CD4-positive, alpha-beta T cell (primary cell): ENCODE measurements at places on chromosomes 7 and 10.
A peak's percentile ranks its signal among the peaks of the same experiment; 100 is the strongest.

DNA sequence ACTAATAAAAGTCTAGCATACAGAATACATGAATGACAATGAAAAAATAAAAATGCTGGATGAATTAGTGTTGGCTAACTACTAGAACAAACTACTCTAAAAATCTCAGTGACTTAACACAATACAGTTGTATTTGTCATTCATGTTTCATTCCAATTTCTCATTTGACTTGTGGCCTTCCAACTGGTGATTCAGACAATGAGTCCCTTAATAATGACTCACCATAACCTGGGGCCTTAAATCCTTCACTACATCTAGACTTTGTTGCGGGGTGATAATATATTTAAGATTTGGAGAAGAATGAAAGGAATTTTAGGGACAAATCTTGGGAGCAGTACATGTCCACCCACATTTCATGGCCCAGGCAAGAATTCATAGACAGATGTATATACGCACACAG lies 90.5 kb upstream of the POM121L12 start:
- DNase-seq = no peak

DNA sequence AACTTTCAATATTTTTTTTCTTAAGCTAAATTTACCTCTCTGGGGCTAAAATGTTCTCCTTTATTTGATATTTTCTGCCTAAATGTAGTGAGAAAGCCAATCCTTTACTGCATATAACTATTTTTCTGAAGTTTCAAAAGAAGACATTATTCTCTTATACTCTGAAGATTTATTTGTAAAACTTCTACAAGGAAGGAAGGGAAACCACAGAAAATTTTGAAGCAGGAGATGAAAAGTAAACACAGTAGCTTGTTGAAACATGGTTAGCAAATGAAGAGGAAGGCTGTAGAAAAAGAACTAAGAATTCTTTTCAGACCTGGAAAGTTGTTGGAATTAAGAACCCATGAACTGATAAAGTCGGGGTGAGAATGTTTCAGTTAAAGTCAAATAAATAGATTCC lies 330.3 kb downstream of the HGF start:
- DNase-seq = no peak

- no peak for DNase-seq
Measured at GRCh38 chr7:7745966-7746365, 27.6 kb upstream of the RPA3 start.

DNA sequence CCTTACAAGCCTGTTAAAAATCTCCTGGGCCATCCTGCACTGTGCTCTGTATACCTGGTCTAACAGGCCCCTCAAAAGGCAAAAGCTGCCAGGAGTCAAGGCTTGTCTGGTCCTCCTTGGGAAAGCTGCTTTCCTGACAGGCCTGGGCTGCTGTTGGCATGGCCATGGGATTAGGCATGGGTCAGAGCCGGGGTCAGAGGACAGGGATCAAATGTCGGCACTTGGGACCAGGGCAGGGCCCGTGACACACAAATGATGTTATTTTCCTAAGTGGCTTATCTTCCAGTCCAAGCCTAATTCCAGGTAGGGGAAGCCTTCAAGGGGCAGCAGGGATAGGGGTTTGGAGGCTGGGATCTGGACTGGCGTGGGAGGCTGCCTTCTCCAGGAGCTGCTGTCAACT lies 191.5 kb upstream of the GPR26 start:
- DNase-seq = no peak

GRCh38 chr7:4297918-4298219 lies 384.2 kb upstream of the FOXK1 start:
- DNase-seq = no peak

DNA sequence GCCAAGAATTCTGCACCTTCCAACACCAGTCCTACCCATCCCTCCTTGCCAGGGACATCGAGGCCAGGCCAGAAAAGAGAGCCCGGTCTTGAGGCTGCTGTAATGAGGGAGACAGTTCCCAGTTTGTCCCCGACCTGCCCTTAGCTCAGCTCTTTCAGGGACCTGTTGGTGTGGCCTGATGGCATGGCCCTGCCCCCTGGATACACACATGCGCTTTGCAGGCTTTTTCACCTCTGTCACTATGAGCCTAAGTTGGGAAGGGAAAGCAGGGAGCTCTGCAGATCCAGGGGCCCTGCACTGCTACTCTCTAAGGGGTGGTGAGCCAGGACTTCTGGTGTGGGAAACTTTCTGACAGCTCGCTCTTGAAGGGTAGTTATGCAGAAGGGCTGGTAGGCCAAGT lies 2.1 kb downstream of the SCD start:
- no peak for DNase-seq

- DNase-seq = no peak
Measured at GRCh38 chr7:124796771-124797170, 31.2 kb upstream of the GPR37 start.

- DNase-seq = peak; percentile 61
Measured at GRCh38 chr7:30548845-30549244, 44.2 kb upstream of the GGCT start.

GRCh38 chr10:124590216-124591122 lies 128.8 kb downstream of the LHPP start:
- DNase-seq = no peak

DNA sequence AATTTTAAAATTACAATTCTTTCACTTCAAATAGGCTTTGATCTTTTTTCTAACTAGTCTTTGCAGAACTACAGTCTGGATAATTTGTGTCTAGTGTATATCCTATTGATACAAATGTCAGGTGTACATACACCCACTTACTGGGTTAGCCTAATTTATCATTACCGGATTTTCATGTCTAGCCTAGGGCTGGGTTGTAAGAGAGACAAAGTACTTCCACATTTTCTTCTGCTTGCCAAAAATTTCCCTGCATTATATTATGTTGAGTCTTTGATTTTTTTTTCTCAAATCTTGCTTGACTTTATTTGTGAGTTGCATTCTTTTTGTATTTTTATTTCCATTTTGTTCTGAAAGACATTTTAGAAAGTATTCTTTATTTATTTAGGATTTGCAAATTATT lies 284.8 kb upstream of the FZD8 start:
- DNase-seq = no peak

- DNase-seq = no peak
Measured at GRCh38 chr7:69108097-69108496, 490.2 kb upstream of the AUTS2 start.

GRCh38 chr10:60237977-60238758 lies 151.5 kb downstream of the ANK3 start:
- no peak for DNase-seq

- no peak for DNase-seq
Measured at GRCh38 chr10:6049031-6049400, 13.2 kb downstream of the IL2RA start.

GRCh38 chr10:49114718-49115014 lies 656 bp downstream of the VSTM4 start:
- DNase-seq = no peak

DNA sequence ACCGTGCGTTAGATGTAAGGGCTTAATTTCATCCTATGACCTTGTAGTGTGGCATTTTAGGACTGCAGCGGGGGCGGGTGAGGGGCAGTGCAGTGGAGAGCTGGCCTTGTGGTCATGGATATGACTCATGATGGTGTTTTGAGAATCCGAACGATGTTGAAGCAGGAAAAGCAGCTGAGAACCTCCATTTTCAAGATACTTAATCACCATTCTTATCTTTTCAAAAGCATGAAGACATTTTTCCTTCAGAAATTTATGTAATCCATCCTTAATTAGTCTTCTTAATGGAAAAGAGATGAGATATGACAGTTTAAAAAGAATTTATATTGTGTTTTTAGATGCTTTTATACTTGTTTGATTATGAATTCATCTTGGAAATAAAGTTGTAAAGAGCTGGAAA lies 9.6 kb downstream of the ATP5F1C start:
- no peak for DNase-seq

DNA sequence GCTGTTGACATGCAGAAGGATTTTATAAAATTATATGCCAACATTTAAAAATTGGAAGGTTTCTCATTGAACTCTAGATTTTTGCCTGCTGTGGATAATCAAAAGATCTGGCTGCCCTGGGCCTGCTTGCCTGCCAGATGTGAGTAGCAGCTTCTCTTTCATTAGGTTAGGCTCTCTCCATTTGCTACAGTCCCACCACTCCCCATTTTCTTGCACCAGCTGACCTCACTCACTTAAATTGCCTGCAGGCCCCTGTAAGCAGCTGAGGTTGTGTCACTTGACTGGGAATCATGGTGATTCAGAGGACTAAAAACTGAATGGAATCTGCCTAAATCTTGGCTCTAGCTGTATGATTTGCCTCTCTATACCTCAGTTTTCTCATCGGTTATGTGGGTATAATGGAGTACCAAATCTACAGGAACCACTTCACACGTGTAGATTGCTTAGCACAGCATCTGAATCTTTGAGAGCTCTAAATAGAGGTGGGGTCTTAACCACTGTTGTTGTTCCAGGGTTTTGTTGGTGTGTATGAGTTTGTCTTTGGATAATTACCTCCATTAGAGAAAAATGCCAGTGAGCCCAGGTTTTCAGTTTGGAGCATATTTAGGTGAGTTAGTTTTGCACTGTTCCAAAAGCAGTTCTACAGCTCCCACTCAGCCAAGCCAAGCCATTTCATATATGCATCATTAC lies 18.6 kb upstream of the RAPGEF5 start:
- no peak for DNase-seq

DNA sequence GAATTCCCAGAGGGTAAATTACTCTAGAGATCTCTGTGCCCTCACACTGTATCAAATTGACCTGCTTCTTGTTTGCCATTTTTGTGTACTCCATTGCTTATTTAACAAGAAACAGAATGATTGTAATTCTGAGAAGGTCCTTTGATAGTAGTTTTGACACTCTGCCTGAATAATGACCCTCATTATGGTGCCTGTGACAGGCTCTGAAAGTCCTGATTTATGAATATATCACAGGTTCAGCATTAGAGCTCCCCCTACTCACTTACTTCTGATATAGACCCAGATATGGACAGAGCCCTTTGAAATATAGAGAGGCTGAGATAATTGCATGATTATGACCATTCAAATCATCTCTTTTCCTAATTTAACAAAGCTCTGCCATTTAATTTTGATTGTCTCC lies 465.2 kb downstream of the MDFIC start:
- DNase-seq = no peak

- no peak for DNase-seq
Measured at GRCh38 chr7:8060241-8060640, 91.6 kb downstream of the GLCCI1 start.

GRCh38 chr7:81268551-81268950 lies 349.7 kb upstream of the SEMA3C start:
- no peak for DNase-seq

DNA sequence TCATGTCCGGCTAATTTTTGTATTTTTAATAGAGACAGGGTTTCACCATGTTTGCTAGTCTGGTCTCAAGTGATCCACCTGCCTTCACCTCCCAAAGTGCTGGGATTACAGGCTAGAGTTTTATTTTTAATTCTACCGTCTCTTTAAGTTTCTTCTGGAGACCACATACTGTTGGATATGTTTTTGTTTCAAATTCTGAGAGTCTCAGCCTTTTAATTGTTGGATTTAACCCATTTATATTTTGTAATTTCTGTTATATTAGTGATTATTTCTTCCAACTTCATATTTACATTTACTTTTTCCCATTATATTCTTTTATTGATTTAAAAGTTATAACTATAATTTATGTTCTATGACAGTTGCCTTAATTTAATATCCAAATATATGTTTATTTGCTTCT lies 139.4 kb downstream of the BMS1 start:
- DNase-seq = no peak

DNA sequence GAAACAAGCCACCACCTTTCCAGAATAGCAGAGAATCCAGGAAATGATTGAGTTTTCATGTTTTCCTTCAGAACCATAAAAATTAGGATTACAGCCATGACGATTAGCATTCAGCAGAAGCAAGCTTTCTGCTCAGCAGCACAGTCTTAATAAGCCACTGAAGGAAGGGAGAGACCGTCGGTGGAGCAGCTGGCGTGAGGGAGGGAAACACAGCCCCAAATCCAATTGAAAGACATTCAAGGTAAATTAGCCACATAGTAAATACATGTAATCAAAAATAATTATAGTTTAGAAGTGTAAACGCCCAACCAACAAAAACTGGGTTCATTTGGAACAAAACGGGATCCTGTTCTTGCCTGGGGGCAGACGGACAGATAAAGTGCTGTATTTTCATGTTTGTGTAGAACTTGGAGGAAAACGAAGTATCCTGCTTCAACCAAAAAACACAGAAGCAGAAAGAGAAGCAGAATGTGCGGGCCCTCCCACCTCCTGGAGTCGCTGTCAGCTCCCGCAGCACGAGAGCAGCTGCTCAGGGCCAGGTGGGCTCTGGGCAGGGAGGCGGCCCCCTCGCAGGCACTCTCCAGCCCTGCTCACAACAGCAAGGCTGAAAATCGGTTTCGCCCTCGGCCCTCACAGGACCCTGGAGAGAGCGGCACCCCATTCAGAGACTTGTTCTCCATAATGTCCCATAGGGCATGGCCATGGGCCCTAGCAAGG lies 84.9 kb downstream of the TCERG1L start:
- DNase-seq = no peak

- no peak for DNase-seq
Measured at GRCh38 chr10:100723770-100724530, 21.4 kb upstream of the PAX2 start.

GRCh38 chr7:108266491-108266890 lies 136.3 kb upstream of the LAMB4 start:
- no peak for DNase-seq

DNA sequence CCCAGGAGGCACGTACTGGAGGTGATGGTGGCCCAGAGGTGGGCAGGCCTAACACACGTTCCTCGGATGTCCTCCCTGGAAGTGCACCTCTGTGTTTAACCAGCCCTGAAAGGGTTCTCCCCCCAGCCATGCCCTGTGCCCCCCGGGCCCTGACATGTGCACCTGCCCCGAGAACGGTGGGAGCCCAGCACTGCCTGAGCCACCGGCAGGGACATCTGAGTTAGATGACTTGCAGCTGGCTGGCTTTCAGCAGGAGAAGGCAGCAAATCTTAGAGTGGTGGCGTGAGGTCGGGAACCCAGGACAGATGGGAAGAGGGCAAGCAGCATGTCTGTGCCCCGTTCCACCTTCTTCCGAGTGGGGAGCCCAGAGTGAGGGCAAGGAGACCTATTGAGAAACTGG lies 291.8 kb downstream of the TCERG1L start:
- no peak for DNase-seq

- no peak for DNase-seq
Measured at GRCh38 chr10:27448921-27449320, 55.2 kb upstream of the RAB18 start.

DNA sequence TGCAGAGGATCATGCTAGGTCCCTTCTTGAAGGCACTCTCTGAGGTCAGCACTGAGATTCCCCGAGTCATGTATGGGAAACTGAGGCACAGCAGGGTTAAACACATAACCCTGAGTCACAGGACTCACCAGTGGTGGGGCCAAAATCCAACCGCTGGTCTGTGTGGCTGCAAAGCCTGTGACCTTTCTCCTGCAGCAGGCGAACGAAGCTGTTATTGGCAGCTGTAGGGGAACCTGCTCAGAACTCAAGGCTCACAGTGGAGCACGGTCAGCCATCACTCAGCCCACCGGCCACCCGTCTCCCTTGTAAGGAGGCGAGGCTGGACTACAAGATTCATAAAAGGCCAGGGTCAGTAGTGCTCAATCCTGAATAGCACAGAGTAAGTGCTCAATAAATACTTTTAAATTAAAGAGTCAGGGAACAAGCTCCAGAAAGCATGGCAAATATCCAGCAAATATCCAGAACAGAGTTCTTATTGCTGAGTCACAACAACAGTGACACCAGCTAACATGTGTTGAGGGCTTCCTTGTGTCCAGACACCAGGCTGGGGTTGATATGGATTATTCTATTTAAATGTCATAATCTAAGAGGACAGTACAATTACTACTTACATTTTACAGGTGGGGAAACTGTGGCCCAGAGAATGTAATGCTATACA lies 34.9 kb downstream of the CHST15 start:
- no peak for DNase-seq
